ENCODE measurements at places on chromosomes 12 and 14. TPM values are rescaled to one million over a fixed set of nuclear protein-coding genes. Genes with fewer than 3 reads are reported as not detected.

DNA sequence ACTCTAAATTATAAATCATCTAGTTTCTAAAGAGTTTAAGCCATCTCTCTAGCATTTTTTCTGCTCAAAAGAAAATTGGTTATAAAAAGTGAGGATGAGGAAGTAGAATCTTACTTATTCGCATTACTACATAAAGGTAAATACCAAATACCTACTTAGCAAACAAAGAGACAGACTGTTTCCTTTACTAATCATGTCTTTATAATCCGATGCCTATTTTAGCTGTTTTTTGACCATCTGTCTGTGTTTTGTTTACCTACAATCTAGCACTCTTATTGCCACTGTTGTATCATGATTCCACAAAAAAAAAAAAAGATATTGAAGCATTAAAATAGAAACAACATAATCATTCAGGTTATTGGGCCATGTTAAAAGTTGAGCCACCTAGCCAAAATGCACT lies 396.2 kb downstream of the PAWR start:
- no peak for ATAC-seq

RNASE3 gene
- total RNA-seq = not detected

KLHL33 gene
- 0.27 TPM for total RNA-seq

GRCh38 chr14:104114421-104115130 lies 23.8 kb upstream of the KIF26A start:
- no peak for ATAC-seq

DNA sequence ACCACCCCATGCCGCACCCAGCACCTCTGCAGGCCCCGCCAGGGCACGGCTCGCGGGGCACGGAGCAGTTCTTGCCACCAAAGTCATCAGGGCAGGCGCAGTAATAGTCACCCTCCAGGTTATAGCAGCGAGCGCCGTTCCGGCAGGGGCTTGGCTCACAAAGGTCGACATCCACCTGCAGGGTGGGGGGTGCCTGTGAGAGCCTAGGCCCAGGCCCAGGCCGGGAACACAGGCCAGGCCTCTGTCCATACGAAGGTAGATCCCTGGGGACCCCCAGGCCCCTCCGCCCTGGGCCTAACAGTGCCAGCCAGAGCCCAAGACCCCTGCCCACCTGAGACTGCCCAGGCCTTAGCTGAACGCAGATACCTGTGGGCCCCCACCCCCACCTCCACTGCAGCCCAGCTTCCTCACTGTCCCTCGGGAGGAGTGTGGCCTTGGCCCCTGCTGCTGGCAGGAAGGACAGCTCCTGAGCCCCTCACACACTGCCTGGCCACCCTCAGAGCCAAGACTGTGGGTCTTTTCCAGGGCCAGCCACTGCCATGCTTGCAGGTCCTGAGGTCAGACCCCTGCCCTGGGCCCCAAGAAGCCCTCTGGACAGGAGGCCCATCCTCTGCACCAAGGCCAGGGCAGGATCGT lies 19.3 kb downstream of the JAG2 start:
- no peak for ATAC-seq

OR11G2 gene
- total RNA-seq = not detected

SAMD15 gene
- not detected for total RNA-seq

SLC6A13 gene
- total RNA-seq = not detected

SDS gene
- total RNA-seq = 0.39 TPM

GRCh38 chr12:53492188-53492587 lies 7.1 kb downstream of the MAP3K12 start:
- no peak for ATAC-seq

KRT6C gene
- total RNA-seq = 17.1 TPM

LPAR5 gene
- total RNA-seq = 2.0 TPM

GRCh38 chr12:29023436-29024076 lies 125.5 kb upstream of the FAR2 start:
- ATAC-seq = no peak

- no peak for ATAC-seq
These were observed 19.4 kb downstream of the STX2 start for GRCh38 chr12:130819681-130820080.

- no peak for ATAC-seq
These were observed 3.6 kb downstream of the FNTB start for GRCh38 chr14:64990296-64990695.

- peak; percentile 24 for ATAC-seq
These were observed 1.2 kb downstream of the FLRT2 start for GRCh38 chr14:85531141-85531586.

- no peak for ATAC-seq
These were observed 13.4 kb downstream of the ANKRD13A start for GRCh38 chr12:110012659-110013058.

AGAP2 gene
- 2.4 TPM for total RNA-seq

BCL11B gene
- total RNA-seq = 1.1 TPM

ZNF891 gene
- 2.8 TPM for total RNA-seq

DNA sequence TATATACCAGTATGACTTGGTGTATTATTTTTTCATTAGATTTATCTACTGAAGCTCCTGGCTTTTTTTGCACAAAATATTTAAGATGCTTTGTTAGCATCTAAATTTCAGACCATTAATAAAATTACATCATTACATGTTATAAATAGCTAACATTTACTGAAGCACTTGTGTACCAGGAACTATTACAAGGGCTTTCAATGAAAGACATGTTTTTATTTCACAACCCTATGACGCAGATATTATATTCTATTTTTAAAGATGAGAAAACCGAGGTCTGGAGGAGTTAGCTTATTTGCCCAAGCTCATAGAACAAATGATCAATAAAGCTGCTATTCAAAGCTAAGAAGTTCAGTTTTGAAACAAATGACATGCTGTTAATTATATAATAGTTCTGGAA lies 420.4 kb upstream of the DCN start:
- ATAC-seq = no peak

NANOG gene
- 0.47 TPM for total RNA-seq

GRCh38 chr12:25764409-25764808 lies 194.1 kb upstream of the RASSF8 start:
- no peak for ATAC-seq

GRCh38 chr12:56153678-56154065 lies 1.3 kb downstream of the MYL6B start:
- no peak for ATAC-seq

DNA sequence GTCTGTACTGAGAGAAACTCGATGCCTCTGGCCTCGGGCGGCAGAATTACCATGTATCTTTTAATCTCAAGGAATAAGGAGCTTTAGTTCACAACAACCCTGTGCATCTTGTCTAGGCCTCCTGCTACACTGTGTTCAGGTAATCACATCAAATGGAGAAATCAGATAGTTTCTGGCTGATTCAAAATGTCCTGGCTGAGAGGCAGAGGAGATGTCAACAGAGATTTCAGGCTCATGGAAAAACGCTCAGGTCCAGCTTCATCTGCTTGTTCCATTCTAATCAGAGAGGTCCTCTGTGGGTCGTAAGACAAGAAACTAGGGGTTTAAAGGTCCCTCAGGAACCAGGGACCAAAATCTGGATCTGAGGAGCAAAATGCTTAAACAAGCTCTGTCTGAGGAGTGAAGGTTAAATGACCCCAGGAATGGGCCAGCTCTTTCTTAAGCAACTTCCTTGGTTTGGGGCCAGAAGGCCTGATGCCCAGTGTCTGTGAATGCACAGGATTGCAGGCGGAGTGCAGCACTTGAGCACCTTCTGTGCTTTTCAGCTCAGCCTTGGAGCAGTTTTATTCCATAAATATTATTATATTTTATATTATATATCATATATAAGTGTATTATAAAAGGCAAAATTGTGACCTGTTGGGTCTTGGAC lies 170.2 kb upstream of the PRICKLE1 start:
- ATAC-seq = peak; percentile 90

DNA sequence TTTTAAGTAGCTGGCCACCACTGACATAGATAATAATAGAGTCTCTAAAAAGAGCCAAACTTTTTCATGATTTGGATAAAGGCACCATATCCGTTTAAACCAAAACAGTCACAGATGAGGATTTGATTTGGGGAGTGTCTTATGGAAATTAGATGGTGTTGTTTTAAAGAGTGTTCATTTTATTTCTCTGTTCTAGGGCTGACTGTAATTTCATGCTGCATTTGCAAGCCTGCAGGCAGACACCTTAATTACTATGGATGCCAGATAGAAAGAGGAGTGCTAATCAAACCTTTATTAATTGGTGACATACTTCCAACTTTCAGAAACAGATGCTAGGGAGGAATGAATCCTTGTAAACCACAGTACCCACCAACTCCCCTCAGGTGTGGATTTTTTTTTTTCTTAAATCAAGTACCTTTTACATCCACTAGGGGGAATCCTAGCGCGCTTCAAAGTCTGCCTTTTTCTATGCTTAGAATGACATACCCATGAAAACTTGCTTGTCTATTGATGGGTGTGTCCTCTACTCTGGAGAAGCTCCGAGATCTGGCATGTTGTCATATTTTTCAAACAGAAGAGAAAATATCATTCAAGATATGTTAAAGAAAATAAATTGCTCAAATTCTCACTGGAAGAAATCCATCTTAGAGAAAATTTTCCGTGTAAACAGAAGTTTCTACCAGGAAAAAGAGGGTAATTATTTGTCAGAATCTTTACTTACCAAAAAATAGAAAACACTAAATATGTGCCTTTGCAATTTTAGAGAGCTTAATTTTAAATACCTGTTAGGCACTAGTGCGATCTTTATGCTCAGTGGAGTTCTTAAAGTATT lies 14.2 kb upstream of the PLXNC1 start:
- ATAC-seq = peak; percentile 65

DNA sequence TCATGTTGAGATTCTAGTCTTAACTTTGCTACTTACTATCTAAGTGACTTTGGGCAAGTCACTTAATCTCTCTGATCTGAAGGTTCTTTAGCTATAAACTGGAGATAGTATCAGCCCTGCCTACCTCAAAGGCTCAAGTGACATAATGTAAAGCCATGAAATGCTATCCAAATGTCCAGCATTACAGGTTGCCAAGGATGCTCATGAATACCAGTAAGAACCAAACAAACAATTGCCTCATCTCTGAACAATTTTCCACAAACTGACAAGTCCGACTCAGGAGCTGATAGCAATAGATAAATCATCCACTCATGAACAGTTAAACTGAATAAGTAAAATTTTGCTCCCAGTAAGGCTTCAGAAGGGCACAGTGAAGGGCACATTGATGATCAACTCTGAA lies 51.5 kb downstream of the LMNTD1 start:
- ATAC-seq = no peak

DNA sequence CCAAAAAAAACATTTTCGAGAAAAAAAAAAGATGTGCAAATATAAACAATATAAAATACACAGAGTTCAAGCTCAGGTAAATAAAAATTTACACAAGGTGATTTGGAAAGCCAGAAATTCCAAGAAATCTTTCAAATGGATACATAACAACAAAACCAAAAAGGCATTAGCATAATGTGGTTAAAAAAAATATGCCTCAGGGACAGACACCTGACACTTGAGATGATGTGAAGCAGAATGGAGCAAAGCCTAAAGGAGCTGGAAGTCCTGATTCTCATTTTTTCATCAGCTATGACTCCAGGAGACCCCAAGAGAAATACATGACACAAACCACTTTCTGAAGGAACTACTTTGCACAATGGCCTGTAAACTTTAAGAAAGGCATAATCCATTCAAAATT lies 98.6 kb downstream of the PPP2R5E start:
- ATAC-seq = no peak

AMDHD1 gene
- total RNA-seq = not detected

GRCh38 chr12:26276709-26277108 lies 81.3 kb downstream of the SSPN start:
- ATAC-seq = no peak

GRCh38 chr12:82414044-82414443 lies 55.7 kb downstream of the METTL25 start:
- ATAC-seq = no peak

DNA sequence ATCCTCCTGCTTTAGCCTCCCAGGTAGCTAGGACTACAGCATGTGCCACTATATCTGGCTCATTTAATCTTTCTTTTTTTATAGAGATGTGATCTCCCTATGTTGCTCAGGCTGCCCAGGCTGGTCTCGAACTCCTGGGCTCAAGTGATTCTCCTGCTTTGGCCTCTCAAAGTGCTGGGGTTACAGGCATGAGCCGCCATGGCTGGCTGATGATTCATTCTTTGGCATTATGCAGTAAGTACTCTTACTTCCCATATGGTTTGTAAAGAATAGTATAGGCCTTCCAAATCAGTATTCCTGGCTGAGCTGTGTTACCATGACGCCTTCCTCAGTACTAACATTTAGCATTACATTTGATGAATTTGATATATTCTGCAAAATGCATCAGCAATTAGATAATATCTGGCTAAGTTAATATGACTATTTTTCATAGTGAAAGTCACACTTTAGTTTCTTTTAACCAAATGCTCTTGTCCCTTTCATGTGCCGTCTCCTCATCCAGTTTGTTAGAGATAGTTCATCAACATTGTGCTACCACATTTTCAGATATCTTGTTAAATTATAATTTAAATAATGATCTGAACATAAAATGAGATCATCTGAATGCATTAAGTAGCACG lies 3.2 kb upstream of the MIA2 start:
- no peak for ATAC-seq

- peak; percentile 62 for ATAC-seq
These were observed 50.0 kb downstream of the SPRING1 start for GRCh38 chr12:116687888-116688287.

CLEC6A gene
- not detected for total RNA-seq

- ATAC-seq = peak; percentile 58
These were observed 2.7 kb downstream of the CMTM5 start for GRCh38 chr14:23379366-23380196.

- ATAC-seq = no peak
These were observed 14.4 kb downstream of the FRMD6 start for GRCh38 chr14:51666070-51666469.

- no peak for ATAC-seq
These were observed 27.5 kb upstream of the C14orf180 start for GRCh38 chr14:104551851-104552737.

GRCh38 chr12:106088246-106088808 lies 50.4 kb downstream of the NUAK1 start:
- no peak for ATAC-seq

- ATAC-seq = no peak
These were observed 177.6 kb downstream of the TMEM132C start for GRCh38 chr12:128444598-128444997.

GDF3 gene
- total RNA-seq = not detected

DNA sequence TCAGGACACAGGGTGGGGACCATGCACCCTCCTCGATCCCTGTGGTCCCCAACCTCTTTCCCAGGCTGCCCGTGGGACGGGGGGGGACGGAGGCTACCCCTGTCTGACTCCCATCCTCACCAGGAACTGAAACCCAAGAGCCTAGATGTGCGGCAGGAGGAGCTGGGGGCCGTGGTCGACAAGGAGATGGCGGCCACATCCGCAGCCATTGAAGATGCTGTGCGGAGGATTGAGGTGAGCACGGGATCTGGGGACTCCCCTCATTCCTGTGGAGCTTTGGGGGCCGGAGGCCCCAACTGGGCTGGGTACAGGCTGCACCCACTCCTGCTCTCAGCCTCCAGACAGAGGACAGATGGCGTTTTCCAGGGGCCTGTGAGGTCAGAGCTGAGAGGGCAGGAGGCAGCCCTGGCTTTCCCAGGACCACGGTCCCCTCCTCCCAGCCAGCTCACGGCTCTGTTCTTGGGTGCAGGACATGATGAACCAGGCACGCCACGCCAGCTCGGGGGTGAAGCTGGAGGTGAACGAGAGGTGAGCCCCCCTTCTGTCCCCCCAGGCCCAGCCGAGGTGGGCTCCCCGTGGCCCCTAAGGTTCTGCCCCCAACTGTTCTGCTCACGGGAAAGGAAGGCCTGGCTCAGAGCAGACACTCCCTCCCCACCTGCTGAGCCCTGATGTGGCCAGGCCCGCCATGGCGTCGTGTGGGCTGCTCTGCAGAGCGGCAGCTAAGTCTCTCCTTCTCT lies 24.2 kb downstream of the HIP1R start:
- ATAC-seq = no peak

PTPRQ gene
- 5.5 TPM for total RNA-seq
